ENCODE measurements at places on chromosomes 2 and 18.

- no peak for DNase-seq
Observed at GRCh38 chr2:15579641-15580040, 12.0 kb upstream of the DDX1 start.

GRCh38 chr2:239390546-239391285, 10.1 kb downstream of the HDAC4 start:
- DNase-seq = no peak

GRCh38 chr2:38508311-38509039, 94.3 kb downstream of the HNRNPLL start:
- DNase-seq = peak; percentile 60

DNA sequence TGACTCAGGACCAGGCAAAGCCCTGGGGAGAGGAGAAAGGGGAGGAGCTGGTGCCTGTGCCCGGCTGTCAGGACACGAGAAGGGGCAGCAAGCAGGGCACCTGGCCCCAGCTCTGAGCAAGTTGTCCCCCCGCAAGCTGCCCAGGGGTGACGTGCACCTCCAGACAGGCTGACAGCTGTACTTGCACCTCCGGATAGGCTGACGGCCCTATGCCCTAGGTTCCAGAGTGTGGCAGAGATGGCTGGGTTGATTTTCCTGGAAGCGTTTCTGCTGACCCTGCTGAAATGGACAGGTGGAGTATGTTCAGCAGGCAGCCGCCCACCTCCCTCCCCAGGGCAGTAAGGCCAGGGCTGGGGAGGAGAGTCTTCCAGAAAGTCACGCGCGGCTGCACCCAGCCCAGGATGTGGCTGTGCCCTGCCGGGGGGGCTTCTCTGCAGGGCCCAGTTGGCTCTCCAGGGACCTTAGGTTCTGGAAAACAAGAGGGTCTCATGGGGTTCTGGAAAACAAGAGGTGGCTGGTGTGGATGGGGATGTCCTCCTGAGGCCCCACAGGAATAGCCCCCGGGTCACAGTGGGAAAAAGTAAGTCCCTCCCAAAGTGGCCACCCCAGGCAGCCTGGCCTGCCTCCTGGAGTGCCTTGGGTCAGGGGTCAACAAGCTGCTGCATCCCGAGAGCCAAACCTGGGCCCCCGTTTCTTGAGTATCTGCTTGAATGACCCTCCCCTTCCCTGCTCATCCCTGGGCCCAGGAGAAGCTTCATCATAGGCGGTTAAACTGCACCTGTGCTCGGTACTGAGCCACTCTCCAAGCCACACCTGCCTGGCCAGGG, 71.4 kb upstream of the OTOS start:
- no peak for DNase-seq

DNA sequence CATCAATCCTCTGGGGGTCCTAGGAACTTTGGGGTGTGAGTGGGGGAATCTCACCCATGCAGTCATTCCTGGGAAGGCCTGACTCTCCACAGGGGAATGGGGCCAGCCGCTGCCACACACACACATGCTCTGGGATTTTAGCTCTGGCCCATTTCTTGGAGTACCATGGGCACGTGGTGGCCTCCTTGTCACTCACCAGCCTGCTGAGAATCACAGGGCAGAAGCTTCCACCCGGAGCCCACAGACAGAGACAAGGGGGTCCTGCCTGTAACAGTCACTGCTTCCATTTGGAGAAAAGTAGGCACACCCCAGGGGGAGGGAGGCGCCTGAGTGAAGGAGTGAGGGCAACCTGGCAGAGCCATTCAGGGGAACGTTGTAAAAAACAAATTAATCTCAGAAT, 48.8 kb downstream of the TWIST2 start:
- DNase-seq = no peak

DNA sequence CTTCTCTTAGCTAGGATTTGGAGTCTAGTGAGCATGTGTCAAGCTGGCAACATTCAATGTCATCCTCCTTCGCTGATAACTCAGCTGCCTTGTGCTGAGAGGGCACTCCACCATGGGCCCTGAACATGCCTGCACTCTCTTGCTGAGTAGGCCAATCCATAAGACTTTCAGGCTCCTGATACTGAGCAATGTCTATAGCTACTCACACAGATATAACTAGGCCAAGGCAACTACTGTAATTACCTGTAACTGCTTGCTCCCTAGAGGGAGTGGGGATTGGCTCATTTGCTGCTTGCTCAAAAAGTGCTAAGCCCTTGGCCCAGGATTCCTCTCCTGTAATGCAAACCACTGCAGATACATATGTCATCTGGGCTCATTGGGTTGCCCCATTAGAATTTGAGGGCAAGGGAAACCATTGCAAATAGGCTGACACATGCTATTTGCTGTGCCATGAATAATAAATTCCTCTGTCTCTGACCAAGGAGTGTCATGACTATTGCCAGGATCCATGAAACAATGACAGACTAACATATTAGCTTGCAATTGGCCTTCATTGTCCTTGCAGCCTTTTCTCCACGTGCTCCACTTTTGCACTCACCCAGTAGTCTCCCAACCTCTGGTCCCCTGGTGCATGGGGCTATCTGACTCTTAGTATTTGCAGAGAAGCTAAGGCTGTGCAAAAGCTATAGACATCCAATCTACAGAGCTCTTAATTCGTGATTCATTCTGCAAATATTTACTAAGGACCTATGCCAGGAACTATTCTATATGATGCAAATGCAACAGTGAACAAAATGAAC, 36.9 kb upstream of the BMPR2 start:
- DNase-seq = peak; percentile 74

DNA sequence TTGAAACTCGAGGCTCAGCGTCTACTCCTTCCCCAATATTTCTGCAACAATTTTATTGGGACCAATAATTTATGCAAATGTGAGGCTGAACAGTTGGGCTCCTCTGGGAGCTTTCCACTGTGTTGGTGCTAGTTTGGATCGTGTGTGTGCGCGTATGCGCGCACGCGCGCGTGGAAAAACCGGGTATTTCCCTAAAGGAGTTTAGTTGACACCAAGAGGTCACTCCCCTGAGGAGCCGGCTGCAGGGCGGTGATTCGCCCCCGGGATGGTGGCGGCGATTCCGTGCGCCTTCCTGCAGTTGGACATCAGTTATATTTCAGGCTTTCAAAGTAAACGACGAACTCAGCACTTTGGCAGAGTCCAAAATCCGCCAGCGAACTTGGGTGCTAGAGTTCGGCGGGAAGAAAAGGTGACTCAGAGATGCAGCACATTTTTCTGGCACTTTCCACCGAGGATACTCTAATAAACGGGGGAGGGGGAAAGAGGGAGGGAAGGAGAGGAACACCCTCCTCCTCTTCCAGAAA, 186.5 kb upstream of the FANCL start:
- DNase-seq = peak; percentile 25

GRCh38 chr2:74759986-74760385, 73.9 kb upstream of the HK2 start:
- DNase-seq = no peak

DNA sequence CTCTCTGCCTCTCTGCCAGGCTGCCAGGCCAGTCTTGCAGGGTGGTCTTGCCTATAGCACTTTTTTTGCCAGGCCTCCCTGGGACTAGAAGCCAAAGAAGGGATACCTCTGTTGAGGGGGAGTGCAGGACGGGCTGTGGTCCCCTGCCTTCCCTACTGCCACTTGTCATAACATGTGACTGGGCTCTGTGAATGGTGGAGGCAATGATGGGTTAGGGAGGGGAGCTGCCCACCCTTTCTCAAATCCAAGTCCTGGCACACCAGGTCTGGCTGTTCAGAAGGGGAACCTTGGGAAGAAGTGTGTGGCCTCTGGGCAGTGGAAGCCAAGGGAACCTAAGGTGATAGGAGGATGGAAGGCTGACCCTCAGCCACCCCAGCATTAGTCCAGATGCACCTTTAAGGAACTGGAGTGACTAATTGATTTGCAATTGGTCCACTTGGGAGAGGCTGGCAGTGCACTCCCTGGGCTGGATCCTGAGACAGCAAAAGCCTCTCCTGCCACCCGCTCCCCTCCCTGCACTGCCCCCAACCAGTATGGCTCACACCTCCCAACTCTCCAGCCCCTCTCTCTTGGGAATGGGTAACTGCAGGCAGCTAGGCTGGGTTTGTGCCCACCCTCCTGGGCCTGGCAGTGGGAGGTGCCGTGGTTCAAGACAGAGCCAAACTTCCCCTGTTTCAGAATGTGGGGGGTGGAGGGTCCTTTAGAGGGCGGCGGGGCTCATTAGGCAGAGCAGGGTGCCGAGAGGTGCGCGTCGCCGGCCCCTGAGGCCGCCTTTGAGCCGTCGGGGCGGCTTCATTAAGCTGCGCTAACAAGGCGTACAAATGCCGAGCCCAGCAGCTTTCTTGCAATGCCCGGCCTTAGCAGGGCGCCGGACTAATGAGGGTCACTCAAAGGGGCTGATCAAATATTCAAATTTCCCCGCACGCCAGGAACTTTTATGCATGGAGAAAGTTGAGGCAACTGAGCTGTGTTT, 4.5 kb upstream of the SIX3 start:
- no peak for DNase-seq

DNA sequence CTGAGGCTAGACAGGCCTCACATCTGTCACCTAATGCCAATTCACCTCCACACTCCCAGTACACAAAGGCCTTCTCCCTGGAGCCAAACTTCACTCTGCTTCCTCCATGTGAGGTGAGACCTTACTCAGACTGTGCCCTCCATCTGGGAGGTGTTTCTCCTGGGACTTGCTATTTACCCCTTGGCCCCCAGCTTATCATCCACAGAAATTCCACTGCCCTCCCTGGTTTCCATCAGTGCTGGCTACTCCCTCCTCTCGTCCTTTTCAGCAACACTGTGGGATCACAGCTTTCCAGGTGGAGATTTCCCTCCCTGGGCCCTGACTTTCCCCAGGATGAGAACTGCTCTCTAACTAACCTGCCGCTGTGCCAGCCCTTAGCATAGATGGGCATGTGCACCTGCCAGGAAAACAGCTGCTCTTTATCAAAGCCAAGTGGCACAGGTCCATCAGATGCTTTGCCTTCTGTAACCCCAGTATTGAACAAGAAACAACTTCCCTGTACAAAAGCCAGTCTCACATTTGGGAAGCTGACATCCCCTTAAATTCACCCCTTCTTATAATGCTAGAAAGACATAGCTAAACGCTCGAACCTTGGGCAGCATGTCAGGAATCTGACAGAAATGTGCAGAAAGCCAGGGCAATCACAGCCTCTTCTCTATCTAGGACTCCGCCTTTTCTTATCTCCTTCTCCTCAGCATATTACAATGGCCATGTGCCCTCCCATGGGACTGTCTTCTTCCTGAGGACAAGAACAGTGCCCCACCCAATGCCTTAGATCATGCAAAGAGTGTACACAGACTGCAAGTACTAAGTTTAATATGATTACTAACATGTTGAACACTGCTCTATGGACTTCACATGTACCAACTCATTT, 535.5 kb upstream of the ID2 start:
- no peak for DNase-seq

GRCh38 chr2:39703181-39703872, 37.6 kb downstream of the TMEM178A start:
- no peak for DNase-seq

DNA sequence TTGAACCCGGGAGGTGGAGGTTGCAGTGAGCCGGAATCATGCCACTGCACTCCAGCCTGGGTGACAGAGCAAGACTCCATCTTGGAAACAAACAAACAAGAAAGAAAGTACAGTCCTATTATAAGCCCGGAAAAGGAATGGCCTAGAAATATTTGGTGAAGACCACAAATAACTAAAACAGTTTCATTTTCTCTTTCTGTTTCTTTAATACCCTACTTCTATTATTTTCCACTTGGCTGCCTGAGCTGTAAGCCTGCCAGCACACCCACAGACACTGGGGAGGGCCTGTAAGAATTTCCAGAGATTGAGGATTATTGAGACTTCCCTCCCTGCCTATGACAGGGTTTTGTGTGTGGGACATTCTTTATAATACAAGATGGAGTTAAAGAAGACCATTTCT, 188.0 kb upstream of the DCC start:
- DNase-seq = no peak

GRCh38 chr2:20680744-20681375, 13.9 kb downstream of the GDF7 start:
- no peak for DNase-seq

GRCh38 chr2:159133797-159134196, 152.7 kb downstream of the WDSUB1 start:
- DNase-seq = no peak
